ENCODE measurements at places on chromosomes 11 and 22.

DNA sequence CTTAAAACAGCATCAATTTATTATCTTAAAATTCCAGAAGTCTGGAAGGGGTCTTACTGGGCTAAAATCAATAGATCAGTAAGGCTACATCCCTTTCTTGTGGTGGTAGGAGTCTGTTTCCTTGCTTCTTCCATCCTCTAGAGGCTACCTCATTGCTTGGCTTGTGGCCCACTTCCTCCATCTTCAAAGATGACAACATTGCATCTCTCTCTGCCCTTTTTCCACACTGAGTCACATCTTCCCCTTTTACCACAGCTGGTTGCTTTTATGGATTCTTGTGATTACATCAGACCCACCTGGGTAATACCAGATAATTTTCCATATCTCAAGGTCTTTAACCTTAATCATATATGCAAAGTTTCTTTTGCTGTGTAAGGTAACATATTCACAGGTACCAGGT lies 60.9 kb downstream of the GRIA4 start:
- DNase-seq: no peak

DNA sequence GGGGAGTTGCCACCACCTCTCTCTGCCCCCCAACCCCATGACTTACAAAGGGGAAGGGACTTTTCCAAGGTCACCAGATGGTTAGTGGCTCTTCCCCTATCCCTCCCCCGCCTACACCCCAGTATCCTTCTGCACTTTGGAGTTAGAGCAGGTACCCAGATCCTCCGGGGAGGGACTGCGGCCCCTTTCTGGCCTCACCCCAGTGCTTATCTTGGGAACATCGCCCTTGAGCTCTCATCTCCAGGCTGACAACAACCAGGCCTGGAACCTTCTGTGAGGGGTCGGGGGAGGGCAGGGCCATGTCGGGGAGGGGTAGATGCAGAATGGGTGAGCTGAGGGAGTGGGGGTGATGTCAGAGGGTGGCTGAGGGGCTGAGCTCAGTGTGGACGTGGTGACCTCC lies 7.5 kb upstream of the NAALADL1 start:
- no peak for DNase-seq

DNA sequence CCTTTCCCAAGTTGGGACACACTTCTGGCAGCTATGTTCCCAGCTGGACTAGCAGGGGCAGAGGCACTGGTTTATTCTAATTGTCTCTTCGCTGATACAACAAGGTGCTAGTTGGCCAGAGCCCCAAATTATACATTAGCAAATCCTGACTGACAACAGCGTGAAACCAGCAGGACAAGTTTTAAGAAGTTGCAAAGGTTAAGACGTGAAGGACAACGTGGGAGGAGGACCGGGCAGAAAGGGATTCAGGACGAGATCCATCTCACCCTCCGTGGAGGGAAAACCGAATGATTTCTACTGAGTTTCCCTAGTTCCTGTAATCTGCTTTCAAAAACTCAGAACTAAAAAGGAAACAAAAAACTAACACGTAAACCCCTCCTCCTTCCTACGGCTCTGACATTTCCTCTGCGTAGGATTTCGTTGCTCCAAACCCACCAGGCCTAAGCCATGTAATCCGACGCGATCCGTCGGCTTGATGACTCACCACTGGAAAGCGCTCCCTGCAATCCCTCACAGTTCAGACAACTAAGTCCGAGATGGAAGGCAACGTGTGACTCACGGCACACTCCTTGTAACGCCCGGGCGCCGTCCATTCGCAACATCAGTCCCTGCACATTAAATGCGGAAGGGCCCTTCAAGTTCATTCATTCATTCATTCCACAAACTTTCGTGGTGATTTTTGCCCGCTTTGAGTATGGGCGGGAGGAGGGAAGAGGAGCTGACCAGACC lies 703 bp downstream of the POGLUT3 start:
- peak; percentile 26 for DNase-seq

GRCh38 chr22:38623351-38623750 lies 32.8 kb downstream of the FAM227A start:
- DNase-seq: no peak
